ENCODE measurements at places on chromosomes 3 and 15.

- DNase-seq = no peak
- peaks cover 4% of the 10 kb centered on the region for H3K4me1 ChIP-seq
- no peaks in the 10 kb centered on the region for H3K27me3 ChIP-seq
- no peaks in the 10 kb centered on the region for H3K36me3 ChIP-seq
- no peak overlapping the region for H3K4me3 ChIP-seq
- H3K27ac ChIP-seq = no peak overlapping the region
These were observed 374.7 kb downstream of the TUSC7 start for GRCh38 chr3:117084277-117084676.

DNA sequence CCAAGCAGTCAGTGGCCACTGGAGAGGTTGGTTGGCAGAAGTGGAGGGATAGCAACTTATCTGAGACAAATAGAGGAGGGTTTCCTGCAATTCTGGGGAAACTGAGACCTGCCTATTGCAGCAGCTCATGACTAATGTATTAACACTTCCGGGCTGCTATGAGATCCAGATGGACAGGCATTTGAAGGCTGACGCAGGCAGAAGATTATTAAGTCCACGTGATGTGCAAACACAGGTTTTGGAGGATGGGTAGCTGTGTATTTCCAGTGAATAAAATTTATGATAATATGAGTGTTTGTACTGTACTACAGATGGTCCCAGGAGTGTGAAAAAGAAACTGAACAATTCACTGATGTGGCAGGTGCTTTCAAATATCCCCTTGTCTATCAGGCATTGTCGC, 28.5 kb upstream of the CFAP161 start:
- no peak overlapping the region for H3K4me3 ChIP-seq
- H3K27me3 ChIP-seq = no peaks in the 10 kb centered on the region

GRCh38 chr15:64847876-64848716, 6.4 kb downstream of the PLEKHO2 start:
- no peak for DNase-seq
- peaks cover 23% of the 10 kb centered on the region for H3K4me1 ChIP-seq
- no peak overlapping the region for H3K4me3 ChIP-seq
- peaks cover 39% of the 10 kb centered on the region for H3K36me3 ChIP-seq

GRCh38 chr3:151943539-151943938, 70.1 kb downstream of the SUCNR1 start:
- no peaks in the 10 kb centered on the region for H3K27me3 ChIP-seq
- H3K4me3 ChIP-seq = no peak overlapping the region
- no peak overlapping the region for H3K27ac ChIP-seq

DNA sequence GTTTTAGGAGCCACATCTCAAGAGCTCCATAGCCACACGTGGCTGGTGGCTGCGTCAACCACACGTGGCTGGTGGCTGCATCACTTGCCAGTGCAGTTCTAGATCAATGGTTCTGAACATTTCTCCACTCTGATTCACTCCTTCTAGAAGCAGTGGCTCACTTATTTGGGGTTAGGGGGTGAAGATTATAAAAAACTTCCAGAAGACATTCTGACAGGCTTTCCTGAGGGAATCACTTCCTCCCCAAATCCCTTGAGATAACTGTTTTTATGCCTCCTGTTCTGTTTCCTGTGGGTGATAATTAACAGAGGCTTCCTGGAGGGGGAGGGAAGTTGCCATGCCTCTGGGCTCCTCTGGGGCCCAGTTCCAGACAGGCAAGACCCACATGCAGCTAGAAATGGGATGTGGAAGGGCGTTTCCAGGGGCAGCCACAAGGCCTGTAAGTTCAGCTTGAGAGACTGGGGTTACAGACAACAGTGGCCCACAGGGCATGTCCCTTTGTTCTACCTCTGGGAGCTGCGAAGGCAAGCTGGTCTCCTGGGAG, 23.6 kb downstream of the HEG1 start:
- H3K27me3 ChIP-seq = no peaks in the 10 kb centered on the region
- no peak for DNase-seq
- H3K27ac ChIP-seq = no peak overlapping the region
- peaks cover 12% of the 10 kb centered on the region for H3K4me1 ChIP-seq
- peaks cover 7% of the 10 kb centered on the region for H3K36me3 ChIP-seq
